Stimulated activated CD4-positive, alpha-beta T cell treated with anti-CD3 and anti-CD28 coated beads, Interleukin-12 subunit alpha, Interleukin-12 subunit beta, amount 100 ng/mL, for 48 hours (primary cell): ENCODE measurements at places on chromosomes 16 and 17.

DNA sequence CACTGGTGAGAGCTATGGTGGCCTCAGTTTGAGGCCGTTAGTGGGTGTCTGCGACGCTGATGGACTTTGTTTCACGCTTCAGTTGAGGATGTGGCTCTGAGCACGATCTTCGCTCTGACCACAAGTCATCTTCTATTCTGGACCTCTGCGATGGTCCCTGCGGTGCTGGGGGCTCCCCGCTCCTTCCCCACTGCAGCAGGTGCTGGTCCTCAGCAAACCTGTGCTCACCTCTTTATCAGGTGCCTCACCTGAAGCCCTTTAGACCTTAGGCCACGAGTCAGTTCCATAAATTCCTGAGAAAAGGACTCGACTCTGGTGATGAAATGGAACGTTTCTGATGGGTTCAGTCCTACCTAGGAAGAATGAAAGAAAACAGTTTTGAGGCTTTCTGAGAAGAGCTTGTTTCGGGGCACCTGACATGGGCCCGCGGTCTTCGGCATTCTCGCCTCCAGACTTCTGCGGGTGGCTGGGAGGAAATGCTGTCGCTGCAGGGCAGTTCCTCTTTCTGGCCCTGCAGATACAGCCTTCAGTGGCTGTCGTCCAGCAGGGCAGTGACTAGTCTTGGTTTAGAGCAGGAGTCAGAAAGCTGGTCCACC, 4.7 kb downstream of the KCTD5 start:
- no peak for DNase-seq

- DNase-seq: no peak
Measured at GRCh38 chr17:73769479-73769878, 125.2 kb upstream of the SDK2 start.

DNA sequence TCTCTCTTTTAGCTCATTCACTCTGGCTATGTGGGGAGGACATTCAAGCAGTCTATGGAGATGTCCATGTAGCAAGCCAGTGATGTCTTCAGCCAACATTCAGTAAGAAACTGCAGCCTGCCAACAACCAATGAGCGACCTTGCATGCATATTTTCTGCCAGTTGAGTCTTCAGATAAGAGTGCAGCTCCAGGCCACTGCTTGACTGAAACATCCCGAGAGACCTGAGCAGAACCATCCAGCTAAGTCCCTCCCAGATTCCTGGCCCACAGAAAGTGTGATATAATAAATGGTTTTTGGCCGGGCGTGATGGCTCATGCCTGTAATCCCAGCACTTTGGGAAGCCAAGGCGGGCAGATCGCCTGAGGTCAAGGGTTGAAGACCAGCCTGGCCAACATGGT, 10.5 kb upstream of the C17orf58 start:
- DNase-seq: no peak

- no peak for DNase-seq
Measured at GRCh38 chr16:24035127-24035842, 199.5 kb downstream of the PRKCB start.

DNA sequence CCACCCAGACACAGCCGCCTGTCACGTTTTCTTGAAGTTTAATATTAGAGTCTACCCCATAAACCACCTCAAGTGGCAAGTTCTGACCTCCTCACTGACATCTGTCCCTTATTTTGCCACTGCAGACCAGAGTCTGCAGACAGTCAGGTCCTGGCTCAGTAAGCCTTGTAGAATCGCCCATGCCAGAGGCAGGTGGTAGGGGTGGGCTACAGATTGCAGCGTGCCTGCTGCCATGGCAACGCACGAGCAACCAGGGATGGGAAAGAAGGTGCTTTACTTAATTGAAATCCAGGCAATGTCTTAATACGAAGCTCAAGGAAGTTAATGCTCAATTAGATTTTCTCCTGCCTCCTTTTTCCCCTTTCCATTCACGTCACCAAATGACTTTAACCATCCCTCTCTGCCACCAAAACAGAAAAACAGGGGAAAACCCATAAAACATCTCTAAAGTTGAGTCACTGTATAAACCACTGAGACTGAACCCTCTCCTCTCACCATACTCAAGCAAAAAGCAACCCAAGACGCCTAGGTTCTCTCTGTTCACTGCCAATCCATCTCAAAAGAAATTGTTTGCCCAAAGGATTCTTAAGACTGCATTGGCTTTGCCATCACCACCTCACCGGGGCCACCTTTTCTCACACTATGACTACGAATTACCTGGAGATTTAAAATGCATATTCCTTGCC, 228.8 kb downstream of the SLC39A11 start:
- no peak for DNase-seq

- DNase-seq: no peak
Measured at GRCh38 chr17:31481783-31482081, 90.3 kb downstream of the RAB11FIP4 start.

GRCh38 chr16:53732296-53732929, 28.5 kb downstream of the FTO start:
- DNase-seq: no peak

- DNase-seq: no peak
Measured at GRCh38 chr17:63841350-63842172, 924 bp downstream of the SMARCD2 start.

DNA sequence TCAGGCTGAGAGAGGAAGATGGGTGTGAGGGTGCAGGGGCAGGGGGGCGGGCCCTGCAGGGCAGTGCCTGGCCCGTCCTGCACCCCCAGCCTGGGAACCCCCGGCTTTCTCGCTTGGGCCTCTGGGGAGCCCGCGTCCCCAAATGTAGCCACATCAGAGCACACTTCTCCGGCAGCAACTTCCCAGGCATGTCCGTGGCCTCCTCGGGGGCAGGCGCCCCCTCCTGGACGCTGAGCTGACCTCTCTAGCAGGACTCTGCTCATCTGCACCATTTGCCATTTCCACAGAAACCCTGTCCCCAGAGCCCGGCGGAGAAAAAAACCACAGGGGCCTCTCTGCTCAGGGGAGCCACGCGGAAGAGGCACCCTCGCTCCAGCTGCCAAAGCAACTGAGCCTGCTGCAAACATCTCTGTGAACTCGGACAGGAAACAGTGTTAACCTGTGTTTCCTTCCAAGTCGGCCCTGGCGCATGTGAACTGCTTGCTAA, 63.4 kb downstream of the KLHDC4 start:
- peak; percentile 36 for DNase-seq

GRCh38 chr16:78505544-78506366, 406.3 kb downstream of the WWOX start:
- DNase-seq: no peak
